Vagina (tissue), 2 donors: ENCODE measurements at places on chromosomes 4 and X.

DNA sequence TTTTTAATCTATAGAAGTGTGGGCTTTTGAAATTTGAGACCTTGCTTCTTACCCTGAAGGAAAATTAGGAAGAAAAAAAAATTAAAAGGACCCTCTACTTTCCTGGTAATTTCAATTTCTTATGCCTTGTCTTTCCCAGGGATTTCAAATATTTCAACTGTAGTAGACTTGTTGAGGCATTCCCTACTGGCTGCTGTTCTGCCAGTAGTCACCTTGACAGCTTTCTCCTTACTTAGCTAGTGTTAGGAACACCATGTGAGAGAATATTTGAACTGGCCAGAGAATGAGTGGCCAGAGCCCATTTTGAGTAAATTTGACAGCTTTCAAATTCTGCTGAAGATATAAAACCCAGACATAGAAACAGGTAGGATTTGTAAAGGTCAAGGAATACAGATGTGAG is 24.0 kb upstream of the GBA3 start:
- no peak for DNase-seq

- DNase-seq, result no peak
Measured at GRCh38 chr4:38872620-38873019, 5.0 kb downstream of the FAM114A1 start.

DNA sequence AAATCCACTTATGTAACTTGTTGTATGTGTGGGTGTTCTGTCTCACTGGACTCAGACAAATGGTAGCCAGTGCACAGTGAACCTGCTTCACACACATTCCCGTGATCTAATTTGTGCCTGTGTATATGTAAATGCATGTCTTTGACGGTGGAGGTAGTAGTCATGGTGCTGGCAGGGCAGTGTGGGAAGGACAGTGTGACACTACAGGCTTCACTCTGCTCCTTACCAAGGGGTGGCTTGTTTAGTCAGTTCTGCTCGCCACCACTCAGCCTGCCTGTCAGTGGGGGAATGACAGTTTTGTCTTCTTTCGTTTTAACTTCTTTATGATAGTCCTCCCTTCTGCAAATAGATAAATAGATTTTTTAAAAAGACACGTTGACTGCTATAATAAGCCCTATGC is 17.7 kb upstream of the PAQR3 start:
- DNase-seq, result no peak

DNA sequence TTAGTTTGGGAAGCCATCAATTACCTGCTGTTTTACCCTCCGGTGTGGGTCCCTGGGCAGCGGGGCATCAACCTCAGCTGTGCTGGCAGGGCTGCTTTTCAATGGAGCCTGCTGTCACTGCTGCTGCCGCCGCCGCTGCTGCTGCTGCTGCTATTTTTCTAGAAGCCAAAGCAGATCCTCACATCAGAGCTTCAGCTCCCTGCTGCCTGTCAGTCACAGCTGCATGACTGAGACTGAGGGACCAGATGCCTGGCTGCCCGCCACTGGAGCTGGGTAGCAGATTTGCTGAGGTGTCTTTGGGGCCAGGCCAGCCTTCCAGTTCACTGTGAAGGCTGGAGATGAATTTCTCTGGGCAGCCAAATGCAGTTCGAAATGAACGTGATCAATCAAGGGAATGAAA is 200.3 kb upstream of the NHS start:
- no peak for DNase-seq

GRCh38 chr4:68349279-68349648 is 626 bp downstream of the YTHDC1 start:
- no peak for DNase-seq

GRCh38 chr4:95830651-95831050 is 9.2 kb upstream of the PDHA2 start:
- no peak for DNase-seq

- DNase-seq, result no peak
Measured at GRCh38 chr4:145179281-145179860, 1.0 kb downstream of the OTUD4 start.

DNA sequence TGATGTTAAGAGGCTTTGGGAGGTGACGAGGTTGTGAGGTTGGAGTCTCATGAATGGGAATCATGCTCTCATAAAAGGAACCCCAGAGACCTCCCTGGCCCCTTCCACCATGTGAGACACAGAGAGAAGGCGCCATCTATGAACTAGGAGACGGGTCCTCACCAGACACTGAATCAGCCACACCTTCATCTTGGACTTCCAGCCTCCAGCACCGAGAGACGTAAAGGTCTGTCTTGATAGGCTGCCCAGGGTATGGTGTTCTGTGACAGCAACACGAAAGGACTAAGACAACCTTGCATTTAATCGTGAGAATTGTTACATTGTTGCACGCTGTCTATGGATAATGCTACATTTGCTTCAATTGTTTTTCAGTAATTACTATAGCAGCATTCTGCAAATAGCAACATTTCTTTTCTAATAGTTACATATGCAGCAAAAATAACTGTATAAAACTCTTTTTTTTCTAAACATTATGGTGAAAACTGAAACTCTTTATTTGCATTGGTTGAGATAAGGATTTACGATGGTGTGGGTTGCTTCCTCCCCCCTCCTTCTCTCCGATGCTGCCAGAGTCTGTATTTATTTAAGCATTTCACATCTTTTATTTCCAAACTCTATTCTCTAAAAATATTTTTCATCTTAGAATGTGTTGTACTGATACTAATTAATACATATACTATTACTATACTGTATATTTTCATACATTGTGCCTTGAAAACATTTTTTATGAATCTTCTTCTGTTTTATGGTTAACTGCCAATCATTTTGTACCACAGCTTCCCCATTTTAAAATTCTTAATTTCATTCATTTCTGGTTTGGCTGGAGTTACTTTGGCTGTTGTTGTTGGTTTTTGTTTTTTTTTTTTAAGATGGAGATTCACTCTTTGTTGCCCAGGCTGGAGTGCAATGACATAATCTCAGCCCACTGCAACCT is 26.4 kb upstream of the AKAP17A start:
- DNase-seq, result peak; percentile 37

DNA sequence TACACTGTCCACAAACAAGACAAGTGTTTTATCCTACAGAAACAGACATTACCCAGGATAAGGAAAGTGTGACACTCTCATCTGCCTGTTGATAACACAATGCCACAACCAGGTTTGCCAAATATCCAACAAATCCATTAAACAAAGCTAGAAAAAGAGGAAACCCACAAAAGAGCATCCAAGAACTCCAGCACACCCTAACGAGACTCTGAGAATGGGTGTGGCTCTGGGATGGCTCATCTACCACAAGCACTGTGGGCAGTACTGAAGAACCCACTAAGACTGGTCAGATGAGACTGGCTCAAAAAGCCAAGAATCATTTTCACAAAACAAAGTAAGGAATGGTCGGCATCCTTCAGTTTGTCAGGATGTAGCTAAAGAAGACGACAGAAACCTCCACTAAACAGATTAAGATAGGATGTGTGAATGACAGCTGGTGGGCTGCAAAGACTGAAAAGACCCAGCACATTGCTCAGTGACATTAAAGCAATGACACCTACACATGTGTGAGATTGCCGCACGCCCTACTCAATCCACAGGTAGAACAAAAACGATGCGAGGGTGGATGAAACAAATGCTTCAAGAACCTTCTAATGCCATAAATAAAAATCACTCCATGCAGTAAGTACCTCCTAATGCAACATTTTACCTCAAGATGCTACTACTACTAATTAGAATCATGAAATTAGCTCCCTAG is 14.7 kb downstream of the ATP8A1 start:
- DNase-seq, result no peak

DNA sequence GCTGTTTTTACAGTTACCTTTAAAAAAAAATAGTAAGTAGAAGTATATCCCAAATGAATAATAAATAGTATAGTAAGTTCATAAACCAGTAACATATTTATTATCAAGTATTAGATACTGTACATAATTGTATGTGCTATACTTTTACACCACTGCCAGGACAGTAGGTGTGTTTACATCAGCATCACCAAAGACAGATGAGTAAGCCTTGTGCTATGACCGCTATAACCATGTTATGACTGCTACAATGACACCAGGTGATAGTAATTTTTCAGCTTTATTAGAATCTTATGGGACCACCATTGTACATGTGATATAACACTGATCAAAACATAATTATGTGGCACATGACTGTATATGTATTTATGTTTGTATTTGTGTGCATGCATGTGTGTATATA is 27.3 kb downstream of the PABPC4L start:
- DNase-seq, result no peak

DNA sequence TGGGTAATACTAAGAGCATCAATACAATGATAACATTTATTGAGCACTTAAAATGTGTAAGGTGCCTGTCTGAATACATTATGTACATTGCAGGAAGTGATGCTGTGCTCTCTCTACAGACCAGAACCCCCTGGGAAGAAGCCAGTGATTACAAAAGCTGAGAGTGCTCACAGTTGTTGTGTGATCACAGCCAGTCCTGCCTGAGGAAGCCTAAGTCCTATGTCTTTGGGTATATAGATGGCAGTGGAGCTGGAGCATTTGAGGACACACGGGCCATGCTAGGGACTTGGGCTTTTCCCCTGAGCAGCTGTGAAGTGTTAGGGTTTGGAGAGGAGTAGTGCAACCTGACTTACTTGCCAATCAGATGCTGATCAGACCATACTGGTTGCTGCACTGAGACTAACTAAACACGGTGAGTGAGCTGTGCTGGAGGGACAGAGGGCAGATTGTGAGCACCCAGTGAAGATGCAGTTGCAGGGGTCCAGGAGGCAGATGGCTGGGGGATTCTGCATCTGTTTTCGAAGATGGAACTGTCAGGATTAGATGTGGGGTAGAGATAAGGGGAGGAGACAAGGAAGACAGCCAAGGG is 60.8 kb upstream of the TBC1D14 start:
- no peak for DNase-seq

DNA sequence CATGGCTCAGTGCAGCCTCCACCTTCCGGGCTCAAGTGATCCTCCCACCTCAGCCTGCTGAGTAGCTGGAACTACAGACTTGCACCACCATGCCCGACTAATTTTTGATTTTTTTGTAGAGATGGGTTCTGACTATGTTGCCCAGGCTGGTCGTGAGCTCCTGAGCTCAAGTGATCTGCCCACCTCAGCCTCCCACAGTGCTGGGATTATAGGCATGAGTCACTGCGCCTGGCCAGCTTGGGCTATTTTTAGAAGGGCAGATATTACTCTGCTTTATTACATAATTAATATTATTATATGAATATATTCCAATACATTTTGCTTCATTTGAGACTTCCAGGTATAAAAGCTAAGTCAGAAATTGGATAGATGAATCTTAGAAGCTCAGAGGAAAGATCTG is 143.7 kb upstream of the ANK2 start:
- no peak for DNase-seq

- DNase-seq, result no peak
Measured at GRCh38 chr4:152936446-152937335, 568 bp downstream of the FHDC1 start.

- DNase-seq, result no peak
Measured at GRCh38 chrX:72121383-72121782, 10.3 kb downstream of the RTL5 start.

- DNase-seq, result no peak
Measured at GRCh38 chr4:131547506-131547981, 1601.5 kb upstream of the PCDH10 start.

GRCh38 chr4:155085843-155086530 is 122.4 kb upstream of the NPY2R start:
- no peak for DNase-seq

- no peak for DNase-seq
Measured at GRCh38 chr4:3879681-3880614, 113.8 kb downstream of the ADRA2C start.

GRCh38 chr4:81466841-81467671 is 4.7 kb downstream of the RASGEF1B start:
- no peak for DNase-seq

DNA sequence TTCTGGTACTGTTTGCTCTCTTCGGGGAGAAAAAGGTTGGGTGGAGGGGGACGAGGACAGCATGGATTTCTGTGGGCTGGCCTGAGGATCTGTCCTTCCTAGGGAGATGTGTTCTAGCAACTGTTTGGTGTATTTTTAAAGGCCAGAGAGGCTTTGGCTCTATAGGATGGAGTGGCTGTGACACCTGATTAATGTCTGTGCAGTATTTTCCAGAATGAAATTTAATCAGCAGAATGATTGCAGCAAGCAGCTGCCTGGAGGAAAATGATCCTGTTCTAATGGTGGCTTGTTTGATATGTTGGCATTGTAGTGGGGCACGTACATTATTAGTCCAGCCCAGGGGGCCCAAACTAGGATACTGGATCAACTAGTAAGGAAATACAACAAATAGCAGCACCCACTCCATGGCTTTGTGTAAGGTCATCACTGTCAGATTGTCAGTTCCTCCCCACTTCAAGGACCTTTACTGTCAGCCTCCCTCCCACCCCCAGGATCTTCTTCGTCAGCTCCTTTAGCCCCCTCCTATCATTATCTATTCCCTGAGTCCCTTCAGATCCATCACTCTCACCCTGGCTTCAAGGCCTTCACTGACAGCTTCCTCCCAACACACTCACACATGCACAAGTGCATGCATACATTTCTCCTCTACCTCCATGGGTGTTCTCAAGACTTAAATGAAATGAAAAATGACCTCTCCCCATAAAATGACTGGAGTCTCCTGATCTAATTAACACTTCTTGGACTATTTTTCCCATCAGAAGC is 10.4 kb upstream of the TMEM255A start:
- DNase-seq, result no peak

DNA sequence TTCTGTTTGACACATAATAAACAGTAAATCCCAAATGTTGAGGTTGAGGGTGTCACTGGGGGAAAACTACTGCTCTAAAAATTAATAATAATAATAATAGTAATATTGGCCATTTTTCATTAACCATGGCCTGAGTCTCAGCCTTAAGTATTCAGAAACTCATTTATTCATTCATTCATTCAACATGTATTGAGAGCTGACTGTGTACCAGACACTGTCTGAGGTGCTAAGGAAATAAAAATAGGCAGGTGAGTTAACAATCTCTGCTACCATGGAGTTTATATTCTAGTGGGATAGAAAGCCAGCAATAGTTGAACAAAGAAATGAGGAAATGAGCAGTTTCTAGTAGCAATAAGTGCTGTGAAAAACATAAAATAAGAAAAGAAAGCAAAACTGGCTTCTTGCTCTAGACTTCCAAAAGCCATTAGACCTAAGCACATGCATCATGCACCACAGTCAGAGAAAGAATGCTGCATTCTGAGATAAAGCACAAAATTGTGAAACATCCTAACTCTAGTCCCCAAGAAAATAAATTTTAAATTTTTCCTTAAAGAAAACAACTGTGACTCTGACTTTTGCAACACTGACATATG is 278.7 kb downstream of the RCHY1 start:
- no peak for DNase-seq

- DNase-seq, result no peak
Measured at GRCh38 chr4:189497516-189497915, 443.2 kb upstream of the FRG1 start.

DNA sequence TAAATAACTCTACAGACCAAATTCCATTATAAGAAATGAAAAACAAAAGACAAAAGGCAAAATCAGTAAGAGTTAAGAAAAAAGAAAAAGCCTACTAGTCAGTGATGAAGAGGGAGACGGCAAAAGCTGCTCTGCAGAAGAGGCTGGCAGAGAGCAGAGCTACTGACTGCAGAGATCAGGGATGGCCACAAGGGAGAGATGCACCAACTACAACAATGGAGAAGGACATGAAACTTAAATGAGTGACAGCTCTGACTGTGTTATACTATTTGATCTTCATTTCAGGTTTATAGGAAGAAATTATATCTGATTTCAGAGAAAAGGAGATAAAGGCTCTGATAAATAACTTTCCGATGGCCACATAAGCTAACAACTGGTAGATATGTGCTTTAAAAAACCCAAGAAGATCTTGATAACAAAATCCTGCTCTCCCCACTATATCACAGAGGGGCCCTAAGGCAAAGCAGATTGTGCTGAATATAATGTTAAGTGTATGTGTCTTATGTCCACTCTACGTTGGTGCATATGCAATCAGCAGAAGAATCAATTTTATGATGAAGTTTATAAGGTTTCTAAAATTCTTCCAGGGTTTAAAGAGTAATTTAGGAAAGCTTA is 58.4 kb upstream of the COX18 start:
- no peak for DNase-seq
